ENCODE measurements at places on chromosomes 3 and 15.

DNA sequence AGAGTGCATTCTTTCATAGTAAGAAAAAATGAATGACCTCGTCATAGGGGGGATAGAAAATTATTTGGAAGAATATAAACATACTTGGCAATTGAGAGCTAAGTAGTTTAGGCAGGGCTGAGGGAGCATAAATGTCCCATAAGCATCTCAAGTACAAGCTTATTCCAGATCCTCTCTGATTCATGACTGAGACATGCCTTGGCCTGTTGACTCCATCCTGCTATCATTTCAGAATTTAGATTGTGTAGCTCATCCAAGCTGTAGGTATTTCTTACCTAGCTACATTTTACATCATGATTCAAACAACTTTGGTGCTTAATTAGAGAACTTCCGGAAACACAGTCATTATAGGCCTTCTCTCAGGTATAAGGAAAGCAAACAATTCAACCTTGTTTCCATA is 12.3 kb downstream of the POGLUT1 start:
- DNase-seq, result no peak

GRCh38 chr3:27174530-27174929 is 194.7 kb downstream of the NEK10 start:
- DNase-seq, result no peak

GRCh38 chr3:13462125-13462629 is 17.9 kb upstream of the HDAC11 start:
- DNase-seq, result no peak

DNA sequence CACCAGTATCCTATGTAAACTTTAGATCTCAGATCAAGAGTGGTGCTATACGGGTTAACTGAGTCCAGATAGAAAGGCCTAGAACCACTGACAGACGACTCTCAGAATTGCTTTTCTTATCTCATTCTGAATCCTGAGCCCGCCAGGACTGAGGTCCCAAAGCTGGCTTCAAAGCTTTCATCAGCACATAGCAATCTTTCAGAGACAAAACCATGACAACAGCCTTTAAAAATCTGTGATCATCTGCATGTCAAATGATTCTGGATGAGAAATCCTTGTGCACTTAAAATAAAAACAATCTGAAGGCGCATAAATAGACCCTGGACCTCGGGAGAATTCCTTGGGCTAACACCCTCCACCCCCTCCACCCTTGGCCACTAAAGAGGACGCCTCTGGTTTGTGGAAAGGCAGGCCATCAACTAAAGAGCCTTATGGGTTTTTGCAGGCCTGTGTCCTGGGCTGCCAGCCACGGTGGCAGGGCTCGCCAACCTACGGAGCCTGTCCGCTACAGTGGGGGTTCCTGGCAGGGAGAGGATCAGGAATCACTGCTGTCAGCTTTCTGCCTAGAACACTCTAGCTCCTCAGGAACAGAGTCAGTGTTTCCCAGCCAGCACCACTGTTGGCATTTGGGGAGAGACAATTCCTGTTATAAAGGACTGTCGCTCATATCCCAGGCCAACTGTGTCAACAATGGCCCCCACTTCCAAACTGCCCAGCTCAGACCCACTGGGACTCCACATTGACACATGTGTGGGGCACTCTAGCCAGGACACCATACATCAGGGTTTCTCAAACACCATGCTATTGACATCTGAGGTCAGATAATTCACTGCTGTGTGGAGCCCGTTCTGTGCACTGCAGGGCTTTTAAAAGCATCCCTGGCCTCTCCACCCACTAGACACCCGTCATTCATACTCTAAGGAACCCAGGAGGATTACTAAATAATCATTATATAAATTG is 20.2 kb downstream of the TLE3 start:
- no peak for DNase-seq

GRCh38 chr3:175485436-175485835 is 626.3 kb downstream of the NAALADL2 start:
- DNase-seq, result no peak

GRCh38 chr3:123395235-123395634 is 53.7 kb downstream of the ADCY5 start:
- DNase-seq, result no peak

GRCh38 chr15:65329984-65330735 is 25.7 kb downstream of the RNU5B-1 start:
- no peak for DNase-seq

GRCh38 chr3:86987421-86987715 is 3.6 kb downstream of the VGLL3 start:
- DNase-seq, result no peak

DNA sequence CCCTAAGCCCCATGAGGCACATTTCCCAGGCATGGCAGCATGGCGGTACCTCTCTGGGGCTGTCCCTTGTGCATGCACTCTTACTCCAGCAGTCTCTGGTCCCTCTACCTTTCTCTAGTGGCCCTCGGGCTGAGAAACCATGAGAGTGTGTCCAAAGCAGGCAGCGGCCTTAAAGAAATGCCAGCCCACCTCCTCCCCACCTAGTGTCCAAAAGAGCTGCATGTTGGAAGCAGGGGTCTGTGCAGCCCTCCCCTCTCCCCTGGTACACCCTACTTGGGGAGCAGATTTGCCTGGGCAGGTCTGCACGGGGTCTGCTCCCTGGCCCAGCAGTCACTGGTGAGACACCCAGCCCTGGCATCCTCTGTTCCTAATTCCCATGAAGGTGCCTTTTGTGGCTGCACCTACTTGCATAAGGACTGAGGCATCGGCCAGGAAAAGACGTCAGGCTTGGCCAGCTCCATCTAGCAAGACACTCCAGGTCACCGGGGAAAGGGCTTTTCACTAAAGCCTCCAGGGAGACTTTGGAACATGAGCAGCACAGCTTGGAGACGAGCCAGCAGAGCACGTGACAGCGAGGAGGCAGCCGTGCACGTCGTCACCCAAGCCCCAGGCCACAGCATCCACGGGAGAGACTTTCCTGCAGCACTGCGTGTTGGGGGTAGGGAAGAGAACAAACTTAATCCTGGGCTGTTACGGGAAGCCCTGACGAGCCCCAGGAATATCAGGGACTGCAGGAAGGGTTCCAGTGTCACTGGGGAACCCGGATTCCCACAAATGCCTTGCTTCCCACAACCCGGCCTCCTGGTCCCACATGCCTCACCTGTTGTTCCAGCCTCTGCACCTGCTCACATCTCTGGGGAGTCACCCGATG is 38.8 kb downstream of the TM2D3 start:
- DNase-seq, result no peak

DNA sequence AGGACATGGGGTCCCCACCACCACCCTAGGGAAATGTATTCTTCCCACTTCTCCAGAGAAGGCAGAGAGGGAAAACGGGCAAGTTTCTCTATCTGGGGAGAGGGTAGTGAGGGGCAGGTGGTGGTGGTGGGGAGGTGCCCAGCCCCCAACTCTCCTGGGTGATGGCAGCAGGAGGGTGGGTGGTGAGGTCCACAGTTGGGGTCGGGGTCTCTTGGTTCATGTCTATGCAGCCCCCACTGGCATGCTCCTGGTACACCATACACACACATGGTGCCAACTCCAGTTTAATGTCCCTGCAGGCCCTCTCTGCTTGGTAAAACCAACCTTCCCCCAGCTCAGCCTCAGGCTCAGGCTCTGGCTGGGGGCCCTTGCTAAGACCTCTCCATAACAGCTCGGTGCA is 254.5 kb upstream of the LYSMD4 start:
- no peak for DNase-seq

DNA sequence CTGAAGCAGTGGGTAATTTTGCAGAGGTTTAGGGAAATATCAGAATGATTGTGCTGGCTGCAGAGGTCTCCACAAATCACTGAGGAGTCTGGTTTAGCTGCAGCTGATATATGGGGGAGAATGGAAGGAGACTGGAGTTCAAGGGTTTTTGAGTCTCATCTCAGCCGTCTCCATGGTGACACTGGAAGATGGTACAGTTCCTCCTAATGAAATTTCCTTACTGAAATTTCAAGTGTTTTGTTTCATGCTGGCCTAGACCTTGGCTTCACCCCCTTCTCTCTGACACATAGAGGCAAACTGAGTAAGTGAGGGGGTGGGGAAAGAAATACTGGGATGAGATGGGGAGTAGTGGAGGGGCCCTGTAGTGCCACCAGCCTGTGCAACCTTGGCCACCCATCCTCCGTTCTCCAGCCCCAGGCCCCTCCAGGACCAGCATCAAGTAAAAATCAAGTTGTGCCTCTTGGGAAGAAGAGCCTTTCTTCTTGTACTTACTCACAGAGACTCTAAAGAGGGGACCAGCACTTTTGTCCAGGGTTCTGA is 17.8 kb upstream of the MORF4L1 start:
- DNase-seq, result no peak

GRCh38 chr3:153706706-153707105 is 414.5 kb upstream of the ARHGEF26 start:
- DNase-seq, result no peak

DNA sequence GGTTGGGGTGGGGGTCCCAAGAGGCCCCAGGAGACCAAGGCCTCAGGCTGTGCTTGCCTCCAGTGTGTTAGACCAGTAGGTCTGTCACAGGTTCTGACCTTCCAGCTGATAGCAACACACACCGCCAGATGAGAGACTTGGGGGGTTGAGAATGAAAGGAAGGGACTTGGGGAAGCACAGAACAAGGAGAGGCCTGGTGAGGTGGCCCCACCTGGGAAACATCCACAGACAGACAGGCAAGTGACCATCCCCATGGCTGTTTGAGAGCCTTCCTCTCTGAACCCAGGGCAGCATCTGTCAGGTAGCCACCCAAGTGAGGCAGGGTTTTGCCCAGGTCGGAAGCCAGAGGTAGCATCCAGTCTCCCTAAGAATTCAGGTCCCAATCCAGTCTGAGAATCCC is 35.0 kb upstream of the VPS8 start:
- DNase-seq, result no peak

Measured in coronary artery (tissue), 2 donors.